T-helper 2 cell (primary cell): ENCODE measurements at places on chromosomes 6 and 20.

DNA sequence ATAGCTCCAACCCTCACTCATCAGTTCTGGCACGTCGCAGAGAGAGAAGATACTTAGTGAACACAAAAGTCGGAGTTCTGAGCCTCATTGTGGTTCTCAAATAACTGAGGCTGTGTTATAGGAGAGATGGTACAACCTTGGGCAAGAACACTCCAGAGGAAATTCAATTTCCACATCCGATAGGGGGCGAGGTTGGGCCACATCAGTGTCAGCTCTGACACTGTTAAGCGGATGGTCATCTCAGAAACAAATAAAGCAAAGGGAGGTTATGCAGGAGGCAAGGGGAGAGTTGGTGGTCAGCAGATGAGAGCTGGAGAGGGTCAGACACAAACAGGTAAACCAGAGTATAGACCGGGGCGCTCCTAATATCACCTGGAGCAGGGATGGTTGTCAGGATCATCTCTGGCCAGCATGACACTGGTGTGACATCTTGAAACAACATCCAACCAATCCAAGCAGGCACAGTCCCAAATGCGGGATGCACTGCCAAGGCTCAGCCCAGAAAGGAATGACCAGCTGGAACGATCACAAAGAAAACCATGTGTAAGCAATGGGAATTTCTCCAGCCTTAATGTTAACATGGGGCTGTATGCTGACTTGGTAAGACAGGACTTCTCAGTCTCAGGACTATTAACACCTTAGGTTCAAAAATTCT, 331.8 kb downstream of the HACE1 start:
- DNase-seq: no peak

DNA sequence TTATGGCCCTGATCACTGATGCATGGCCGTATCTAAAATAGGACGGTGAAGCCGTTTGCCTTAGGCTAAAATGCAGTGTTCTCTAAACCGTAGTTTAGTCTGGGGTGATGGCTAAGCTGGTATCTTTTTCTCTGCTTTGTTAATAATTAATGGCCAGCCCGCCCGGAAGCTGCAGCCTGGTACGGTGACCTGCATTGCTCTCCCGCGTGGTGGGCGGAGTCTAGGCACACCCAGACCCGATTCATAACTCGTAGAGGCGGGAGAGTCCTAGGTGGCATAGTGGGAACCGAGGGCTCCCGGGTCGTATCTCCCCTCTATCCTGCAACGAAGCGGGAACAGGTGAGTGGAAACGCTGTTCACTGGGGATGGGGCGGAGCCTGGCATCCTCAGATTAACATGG, 5.5 kb downstream of the CDH4 start:
- DNase-seq: no peak

DNA sequence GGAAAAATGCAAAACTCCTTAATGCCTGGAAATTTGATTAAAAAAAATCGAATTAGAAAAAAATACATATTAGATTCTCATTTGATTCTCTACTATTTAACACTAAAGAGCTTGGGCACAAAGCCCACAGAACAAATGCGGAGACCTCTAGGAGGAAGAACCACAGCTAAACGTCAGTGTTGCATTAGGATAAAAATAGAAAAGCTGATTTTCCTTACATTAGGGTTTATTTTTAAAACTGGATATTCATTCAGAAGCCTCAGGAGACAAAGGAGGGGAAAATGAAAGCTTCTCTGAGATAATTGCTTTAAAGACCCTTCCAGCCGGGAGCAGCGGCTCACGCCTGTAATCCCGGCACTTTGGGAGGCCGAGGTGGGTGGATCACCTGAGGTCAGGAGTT, 77.3 kb downstream of the ECT2L start:
- DNase-seq: no peak

- DNase-seq: peak; percentile 76
Measured at GRCh38 chr20:51413857-51414256, 128.7 kb downstream of the NFATC2 start.

- no peak for DNase-seq
Measured at GRCh38 chr20:60211618-60212463, 253.6 kb downstream of the CDH26 start.

DNA sequence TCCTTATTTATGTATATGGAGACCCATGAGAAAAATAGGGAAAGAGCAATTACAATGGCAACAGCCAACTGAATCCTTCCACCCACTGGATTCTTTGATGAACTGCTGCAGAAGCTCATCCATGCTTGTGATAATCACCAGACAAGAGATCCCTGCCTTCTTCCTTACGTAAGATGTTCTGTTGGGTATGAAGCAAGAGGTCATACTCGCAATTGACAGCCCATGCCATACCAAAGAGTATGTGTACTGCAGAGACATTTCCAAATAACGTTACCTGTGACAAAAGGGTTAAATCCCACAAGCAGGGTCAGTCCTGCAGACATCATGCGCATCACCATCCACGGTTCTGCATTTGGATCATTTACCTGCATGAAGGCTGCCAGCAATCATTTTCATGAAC, 27.8 kb downstream of the ELOVL5 start:
- no peak for DNase-seq

- DNase-seq: no peak
Measured at GRCh38 chr6:146767632-146768031, 168.9 kb downstream of the ADGB start.

- DNase-seq: no peak
Measured at GRCh38 chr20:5400164-5400762, 83.5 kb upstream of the PROKR2 start.
